ENCODE measurements at places on chromosomes 3 and 15.

DNA sequence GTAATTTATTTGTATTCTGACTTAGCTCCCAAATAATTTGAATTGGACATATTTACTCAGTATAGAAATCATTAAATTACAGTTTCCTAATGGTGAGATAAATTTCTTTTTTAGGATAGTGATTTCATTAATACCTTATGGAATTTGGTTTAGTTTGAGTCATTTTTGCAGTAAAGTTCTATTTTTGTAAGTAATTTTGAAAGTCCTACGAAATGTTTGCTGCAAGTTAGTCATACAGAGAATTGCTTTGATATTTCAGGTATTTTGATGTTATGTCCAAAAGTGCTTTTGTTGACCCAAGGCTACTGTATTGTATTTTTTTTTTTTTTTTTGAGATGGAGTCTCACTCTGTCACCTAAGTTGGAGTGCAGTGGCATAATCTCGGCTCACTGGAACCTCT is 41.7 kb downstream of the TCF12 start:
- DNase-seq = no peak

GRCh38 chr3:176978441-176978840 is 218.8 kb downstream of the TBL1XR1 start:
- DNase-seq = no peak

DNA sequence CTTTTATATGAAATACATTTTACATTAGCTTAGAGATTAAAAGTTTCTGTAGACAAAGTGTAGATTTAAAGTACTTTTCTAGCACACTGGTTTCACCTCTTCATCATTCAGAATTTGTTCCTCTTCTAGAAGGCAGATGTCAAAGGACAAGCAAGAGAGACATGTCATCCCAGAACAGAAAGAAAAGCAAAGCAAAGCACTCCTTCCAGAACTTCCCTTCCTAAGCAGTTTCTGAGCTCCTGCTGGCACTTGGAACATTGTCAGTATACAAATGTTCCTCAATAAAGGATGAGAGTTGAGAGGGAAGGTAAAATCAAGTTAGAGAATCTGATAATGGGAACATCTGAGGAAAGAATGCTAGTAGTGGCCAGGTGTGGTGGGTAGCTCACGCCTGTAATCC is 26.2 kb downstream of the TMOD3 start:
- DNase-seq = peak; percentile 60

GRCh38 chr3:66482018-66482404 is 18.8 kb downstream of the LRIG1 start:
- no peak for DNase-seq

- DNase-seq = peak; percentile 91
Observed at GRCh38 chr3:188780193-188781147, 391.3 kb upstream of the TPRG1 start.

DNA sequence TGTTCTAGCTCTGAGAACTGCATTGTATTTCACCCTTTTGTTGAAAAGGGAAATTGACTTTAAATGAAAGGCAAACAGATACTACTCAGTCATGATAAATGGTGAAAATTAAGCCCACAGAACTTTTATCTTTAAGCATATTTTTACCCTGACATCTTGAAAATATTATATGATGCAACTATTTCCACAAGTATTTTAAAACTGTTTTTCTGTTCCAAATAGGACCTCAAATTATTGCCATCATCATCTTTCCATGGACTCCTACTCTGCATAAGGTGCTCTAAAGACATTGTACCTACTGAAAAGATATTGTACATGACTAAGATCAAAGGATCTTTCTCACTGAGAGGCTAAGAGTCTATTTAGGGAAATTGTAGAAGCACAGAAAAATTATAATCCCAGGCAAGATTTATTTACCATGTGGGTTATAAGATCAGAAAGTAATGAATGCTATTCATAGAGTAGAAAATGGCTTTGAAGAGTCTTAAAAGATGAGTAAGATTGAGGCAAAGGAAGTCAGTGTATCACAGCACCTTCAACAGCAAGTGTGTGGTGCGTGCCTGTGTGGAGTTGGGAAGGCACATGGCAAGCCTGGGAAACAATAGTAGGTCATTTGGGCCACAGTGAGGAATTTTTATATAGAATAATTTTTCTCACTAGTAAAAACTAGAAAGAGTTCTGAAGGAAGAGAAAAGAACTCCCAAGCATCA is 68.8 kb downstream of the VGLL3 start:
- DNase-seq = no peak

GRCh38 chr3:157147099-157147803 is 12.7 kb downstream of the CCNL1 start:
- no peak for DNase-seq

Data from suppressor macrophage (primary cell).